ENCODE measurements at places on chromosomes 3 and 15. TPM values are rescaled to one million over a fixed set of nuclear protein-coding genes. Genes with fewer than 3 reads are reported as not detected.

The CADPS gene
- total RNA-seq: 3.8 TPM

The BCL2A1 gene
- total RNA-seq: 1.1 TPM

The SLC28A1 gene
- not detected for total RNA-seq

DNA sequence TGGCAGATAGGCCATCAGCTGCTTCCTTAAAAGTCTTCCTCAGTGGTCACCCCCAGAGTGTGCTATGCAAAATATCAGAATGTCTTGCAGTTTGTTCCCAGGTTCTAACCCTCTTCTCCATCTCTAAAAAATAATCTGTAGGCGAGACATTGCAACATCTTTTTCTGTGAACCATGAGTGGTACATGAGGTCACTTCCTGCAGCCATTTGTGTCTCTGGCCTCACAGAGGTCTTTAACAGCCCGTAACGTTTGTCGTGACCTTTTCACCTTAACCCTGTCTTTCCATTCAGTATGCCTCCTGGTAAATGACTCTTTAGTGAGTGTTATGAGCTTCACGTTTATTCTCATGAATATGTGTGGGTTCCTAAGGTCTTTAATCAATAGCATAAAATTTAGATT, 145.4 kb downstream of the KLHL25 start:
- no peak for DNase-seq

All from suprapubic skin (tissue), 4 donors.